Uterus (tissue), 4 donors: ENCODE measurements at places on chromosomes 11 and 22. TPM values are rescaled to one million over a fixed set of nuclear protein-coding genes. Genes with fewer than 3 reads are reported as not detected.

DNA sequence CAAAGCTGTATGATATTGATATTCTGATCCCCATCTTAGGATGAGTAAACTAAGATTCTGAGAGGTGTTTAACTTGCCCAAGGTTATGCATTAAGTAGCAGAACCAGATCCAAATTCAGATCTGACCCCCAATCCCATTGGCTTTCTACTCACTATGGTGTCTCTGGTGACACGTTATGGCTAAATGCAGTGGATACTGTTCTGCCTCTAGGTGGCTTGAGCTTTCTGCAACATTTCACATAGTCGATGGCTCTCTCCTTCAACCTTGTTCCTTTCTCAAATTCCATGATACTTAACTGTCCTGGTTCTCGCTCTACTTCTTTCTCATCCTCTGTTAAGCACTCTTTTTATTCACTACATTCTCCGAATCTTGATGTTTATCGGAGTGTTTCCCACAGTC is 9.4 kb downstream of the C11orf97 start:
- DNase-seq = no peak

DNA sequence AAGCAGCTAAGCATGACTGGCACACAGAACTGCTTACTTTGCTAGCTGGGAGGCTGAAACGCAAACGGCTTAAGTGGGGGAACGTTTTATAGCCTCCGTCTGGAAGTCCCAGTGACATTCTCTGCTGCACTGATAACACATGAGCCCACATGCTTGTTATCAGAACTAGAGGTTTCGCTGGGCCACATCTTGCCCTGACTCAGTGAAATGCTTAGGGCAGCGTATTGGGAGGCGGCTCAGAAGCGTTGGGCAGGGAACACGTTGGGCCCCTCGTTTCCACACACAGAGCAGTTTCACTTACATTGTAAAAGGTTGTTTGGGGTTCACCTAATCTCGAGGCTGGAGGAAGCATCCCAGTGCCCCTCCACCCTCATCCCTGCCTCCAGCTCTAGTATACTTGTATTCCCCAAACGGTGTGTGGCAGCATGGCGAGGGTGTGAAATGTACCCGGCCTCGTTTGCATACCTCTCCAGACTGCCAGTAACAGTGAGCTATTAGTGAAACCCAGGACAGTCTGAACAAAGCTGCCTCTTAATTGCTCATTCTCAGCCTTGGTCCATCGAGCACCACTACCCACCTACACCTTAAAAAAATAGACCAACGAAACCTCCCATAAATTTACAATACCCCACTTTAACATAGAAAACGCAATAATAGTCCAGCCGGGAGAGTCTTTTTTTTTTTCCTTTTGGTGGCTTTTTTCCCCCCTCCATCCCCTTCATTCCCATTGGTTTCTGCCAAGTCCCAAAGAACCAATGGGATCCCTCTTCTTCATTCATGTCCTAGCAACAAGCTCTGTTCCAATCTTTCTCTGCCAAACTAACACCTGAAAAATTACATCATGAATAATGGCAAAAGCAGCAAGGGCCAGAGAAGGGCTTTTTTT is 218.8 kb upstream of the SORL1-AS1 start:
- no peak for DNase-seq

GRCh38 chr11:121810291-121810690 is 305.7 kb downstream of the BLID start:
- DNase-seq = no peak

GRCh38 chr11:128492461-128492860 is 94.9 kb downstream of the ETS1 start:
- no peak for DNase-seq

DNA sequence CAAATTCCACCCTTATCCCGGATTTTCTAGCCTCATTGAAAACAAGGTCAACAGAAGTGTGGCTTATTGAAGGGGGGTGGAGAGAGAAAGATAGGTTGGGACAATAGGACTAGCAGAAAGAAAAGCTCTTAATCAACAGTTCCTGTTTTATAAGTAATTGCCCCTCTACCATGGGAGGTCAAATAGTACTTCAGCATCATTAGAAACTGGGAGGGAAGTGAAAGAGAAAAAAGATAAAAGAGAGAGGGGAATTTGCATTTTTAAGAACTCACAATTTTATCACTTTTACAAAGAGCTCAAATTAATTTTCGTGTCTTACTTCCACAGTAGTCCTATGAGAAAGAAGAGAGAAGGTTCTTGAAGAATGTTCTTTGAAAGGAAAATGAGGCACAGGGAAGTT is 89.2 kb downstream of the AMOTL1 start:
- no peak for DNase-seq

- DNase-seq = no peak
Measured at GRCh38 chr22:47067321-47067890, 305.0 kb downstream of the TBC1D22A start.

- no peak for DNase-seq
Measured at GRCh38 chr11:88101881-88102597, 73.2 kb downstream of the RAB38 start.

GRCh38 chr11:121466063-121466794 is 13.5 kb upstream of the SORL1-AS1 start:
- peak; percentile 93 for DNase-seq

DNA sequence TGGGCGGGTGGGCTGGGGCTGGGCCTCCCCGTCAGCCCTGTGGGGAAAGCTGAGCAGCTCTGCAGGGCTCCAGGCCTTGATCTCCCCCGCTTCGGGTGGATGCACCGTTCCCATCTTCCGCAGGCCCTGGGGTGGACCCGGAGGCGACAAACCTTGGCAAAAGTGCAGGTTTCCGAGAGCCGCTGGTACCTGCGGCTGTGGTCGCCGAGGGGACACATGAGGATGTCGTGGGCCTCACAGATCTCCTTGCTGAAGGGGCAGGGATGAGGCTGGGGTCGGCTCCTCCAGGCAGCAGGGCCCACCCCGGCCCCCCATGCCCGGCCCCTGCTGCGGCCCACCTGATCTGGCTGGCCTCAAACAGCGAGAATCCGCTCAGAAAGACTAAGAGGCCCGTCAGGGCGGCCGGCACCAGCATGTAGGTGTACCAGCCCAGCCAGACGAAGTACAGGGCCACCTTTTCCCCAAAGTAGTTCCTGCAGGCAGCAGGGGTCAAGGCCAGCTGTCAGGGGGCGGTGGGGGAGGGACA is 11.8 kb downstream of the ANO9 start:
- DNase-seq = no peak

DNA sequence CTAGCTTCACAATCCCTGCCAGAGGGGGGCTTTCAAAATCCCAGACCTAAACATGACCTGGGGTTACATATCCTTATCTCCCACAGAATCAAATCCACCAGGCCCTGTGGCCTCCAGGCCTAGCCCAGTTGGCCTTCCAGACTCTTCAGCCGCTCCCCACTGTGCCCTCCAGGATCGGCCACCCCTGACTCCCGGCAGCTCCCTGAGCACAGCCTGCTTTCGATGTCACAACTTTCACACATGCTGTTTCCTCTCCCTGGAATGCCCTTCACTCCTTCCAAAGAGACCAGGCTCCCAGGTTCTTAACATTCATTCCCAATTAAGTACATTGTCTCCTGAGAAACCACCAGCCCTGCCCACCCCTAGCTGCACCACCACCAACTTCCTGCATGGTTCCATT is 62.7 kb downstream of the CSNK2A3 start:
- no peak for DNase-seq

- DNase-seq = no peak
Measured at GRCh38 chr11:68651208-68651984, 32.9 kb upstream of the GAL start.

DNA sequence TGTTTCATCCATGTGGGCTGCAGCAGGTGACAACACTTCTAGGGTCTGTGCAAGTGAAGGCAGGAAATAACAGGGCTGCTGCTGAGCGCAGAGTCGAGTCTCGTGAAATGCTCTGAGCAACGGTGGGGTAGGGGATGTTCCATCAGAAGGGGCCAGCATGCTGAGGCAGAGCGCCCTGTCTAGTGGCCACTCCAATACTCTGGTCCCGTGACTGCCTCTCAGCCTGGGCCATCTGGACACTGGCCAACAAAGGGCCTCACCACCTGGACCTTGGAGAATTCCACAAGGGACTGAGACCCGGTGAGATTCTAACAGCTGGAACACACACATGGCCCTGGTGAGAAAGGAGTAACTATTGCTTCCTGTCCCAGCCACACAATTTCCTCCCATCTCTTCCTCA is 375.7 kb downstream of the SHANK2 start:
- DNase-seq = no peak

The EIF3M gene
- total RNA-seq = 96.8 TPM

The SYT9 gene
- not detected for total RNA-seq

The KDM2A gene
- total RNA-seq = 48.2 TPM

The MS4A6E gene
- not detected for total RNA-seq

The MOV10L1 gene
- total RNA-seq = 3.4 TPM

The SHANK3 gene
- 8.6 TPM for total RNA-seq
